ENCODE measurements at places on chromosomes 1 and 21.

DNA sequence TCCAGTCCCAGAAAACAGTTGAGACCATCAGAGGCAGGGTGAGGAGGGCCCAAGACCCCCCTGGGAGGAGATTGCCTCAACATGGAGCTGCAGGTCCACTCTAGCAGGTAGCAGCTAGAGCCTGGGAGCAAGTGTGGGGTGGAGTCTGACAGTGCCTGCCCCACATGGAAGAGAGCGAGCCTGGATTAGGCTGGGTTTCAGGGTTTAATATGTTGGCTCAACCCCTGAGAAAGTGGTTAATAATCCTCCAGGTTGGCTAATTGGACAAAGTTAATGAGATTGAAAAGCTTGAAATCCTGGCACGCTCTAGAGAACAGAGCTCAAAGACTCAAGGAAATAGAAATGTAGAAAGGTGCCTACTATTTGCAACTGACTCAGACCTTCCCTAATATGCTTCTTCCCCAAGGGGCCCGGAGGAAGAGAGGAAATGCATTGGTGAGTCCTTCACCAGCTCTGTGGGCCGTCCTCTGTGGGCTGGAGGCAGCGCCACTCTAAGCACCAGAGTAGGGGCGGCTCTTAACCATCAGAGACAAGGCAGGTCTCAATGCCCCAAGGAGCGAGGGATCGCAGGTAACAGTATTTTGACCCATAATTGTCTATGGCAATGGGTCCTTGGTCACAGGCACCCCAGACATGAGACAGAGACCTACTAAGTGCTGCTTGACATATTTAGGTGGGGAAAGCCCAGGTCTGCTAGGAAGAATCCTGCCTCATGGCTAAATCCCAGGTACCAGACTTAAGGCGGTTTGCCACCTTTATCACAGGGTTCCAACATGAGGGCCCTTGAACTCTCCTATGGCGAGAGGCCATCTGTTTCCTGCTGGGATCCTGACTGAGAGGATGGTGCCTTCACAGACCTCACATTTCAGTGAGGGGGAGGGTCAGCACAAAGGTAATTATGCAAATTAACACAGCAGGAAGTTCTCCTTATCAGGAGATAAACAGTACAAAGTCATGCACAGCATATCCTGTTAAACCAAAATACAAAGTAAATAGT is 33.8 kb downstream of the RSPH1 start:
- no peak for DNase-seq

DNA sequence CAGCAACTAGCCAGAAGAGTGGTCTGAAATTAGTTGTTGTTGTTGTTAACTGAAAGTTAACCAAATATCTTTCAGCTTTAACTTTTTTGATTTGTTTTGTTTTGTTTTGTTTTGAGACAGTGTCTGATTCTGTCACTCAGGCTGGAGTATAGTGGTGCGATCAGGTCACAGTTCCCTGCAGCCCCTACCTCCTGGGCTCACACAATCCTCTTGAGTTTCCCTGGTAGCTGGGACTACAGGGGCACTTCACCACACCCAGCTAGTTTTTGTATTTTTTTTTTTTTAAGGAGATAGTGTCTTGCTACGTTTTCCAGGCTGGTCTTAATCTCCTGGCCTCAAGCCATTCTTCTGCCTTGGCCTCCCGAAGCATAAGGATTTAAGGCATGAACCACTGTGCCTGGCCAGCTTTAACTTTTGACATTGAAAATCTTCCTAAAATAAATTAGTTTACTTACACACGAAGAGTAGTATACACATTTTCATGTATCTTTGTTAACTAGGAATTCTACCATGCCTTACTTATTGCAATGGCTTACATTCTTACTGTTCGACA is 45.0 kb downstream of the GNG12 start:
- no peak for DNase-seq

DNA sequence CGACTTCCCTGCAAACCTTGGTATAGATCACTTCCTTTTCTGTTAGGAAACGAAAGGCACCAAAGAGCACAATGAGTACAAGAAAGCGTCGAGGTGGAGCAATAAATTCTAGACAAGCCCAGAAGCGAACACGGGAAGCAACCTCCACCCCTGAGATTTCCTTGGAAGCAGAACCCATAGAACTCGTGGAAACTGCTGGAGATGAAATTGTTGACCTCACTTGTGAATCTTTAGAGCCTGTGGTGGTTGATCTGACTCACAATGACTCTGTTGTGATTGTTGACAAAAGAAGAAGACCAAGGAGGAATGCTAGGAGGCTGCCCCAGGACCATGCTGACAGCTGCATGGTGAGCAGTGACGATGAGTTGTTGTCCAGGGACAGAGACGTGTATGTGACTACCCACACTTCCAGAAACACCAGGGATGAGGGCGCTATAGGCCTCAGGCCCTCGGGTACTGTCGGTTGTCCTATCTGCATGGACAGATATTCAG is 18.5 kb downstream of the FAM89A start:
- DNase-seq: no peak

- no peak for DNase-seq
These were observed 69.4 kb upstream of the SOX13 start for GRCh38 chr1:204003536-204003935.

DNA sequence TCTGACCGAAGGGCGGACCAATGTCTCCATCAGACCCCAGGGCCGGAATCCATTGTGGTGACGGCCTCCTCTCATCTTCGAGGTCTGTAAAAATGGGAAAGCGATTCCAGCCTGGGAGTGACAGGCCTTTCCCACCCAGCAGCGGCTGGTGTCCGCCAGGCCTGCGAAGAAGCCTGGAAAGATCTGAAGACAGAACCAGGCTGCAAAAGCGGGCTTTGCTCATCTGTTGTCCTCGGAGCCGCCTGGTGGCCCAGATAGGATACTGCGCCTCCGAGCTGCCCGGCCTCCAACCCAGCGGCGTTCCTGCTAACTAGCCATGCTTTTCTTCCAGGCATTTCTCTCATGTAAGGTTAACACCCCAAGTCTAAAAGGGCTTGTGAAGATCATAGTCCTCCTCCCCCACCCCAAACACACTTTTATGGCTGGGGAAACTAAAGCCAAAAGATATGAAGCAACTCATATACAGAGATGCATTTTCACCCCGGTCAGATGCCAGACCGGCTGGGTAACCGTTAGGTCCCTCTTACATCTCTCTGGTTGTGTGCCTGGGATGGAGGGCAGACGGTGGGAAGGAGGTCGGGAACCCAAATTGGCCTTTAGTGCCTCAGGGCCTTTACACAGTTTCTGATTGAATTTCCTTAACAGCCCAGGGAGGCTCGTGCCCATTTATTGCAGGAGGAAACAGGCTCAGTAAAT is 1.9 kb upstream of the DHRS3 start:
- peak; percentile 88 for DNase-seq

- no peak for DNase-seq
These were observed 298.0 kb downstream of the KCTD3 start for GRCh38 chr1:215865060-215865459.

DNA sequence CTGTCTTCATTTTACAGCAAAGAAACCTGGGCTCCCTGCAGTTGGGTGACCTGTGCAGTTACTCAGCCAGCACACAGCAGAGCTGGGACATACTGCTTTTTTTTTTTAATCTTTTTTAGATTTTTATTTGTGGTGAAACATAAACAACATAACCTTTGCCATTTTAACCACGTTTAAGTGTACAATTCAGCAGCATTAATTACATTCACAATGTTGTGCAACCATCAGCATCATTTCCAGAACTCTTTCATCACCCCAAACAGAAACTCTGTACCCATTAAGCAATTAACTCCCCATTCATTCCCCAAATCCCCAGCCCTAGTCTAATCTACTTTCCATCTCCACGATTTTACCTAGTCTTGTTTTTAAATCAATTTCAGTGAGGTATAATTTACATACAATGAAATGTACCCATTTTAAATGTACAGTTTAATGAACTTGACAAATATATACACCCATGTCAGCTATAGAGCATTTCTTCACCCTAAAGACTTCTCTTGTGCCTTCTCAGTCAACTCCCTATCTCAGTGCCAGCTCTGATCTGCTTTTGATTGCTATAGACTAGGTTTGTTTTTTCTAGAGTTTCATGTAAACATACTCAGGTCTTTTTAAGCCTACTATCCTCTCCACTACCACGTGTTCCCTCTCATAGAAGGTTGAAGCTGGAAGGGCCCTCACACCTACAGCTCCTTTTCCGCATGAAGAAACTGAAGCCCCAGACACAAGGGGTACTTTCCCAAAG is 37.8 kb upstream of the C8B start:
- DNase-seq: no peak

DNA sequence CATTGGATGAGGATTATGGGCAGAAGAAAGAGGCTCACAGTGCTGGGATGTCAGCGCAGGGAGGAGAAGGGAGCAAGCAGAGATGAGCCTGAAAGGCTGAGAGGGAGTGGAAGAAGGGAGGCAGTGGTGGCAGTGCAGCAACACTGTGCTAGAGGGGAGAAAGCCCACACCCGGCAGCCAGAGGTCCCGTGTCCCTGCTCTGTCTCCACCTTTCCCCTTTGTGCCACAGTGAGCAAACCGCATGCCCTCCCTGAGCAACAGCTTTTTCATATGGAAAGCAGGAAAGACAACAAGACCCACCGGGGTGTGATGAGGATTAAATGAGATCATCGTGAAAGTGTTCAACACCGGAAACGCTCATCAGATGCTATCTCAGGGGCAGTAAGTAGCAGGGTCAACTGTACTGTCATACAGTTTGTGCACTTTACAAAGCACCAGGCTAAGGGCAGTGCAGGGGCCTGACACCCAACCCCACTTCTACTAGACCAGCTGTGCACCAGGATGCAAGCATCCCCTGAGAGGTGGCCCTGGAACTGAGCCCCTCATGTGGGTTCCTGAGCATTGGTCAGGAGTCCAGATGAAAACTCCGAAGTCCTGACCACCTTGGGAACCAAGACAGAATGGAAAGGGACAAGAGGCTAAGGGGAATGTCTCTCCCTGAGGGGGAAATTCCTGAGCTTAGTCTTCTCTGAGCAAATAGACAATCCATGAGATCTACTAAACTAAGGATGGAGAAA is 9.1 kb downstream of the NHLH1 start:
- peak; percentile 80 for DNase-seq

- peak; percentile 65 for DNase-seq
These were observed 76.6 kb downstream of the DMRTB1 start for GRCh38 chr1:53535846-53536245.

DNA sequence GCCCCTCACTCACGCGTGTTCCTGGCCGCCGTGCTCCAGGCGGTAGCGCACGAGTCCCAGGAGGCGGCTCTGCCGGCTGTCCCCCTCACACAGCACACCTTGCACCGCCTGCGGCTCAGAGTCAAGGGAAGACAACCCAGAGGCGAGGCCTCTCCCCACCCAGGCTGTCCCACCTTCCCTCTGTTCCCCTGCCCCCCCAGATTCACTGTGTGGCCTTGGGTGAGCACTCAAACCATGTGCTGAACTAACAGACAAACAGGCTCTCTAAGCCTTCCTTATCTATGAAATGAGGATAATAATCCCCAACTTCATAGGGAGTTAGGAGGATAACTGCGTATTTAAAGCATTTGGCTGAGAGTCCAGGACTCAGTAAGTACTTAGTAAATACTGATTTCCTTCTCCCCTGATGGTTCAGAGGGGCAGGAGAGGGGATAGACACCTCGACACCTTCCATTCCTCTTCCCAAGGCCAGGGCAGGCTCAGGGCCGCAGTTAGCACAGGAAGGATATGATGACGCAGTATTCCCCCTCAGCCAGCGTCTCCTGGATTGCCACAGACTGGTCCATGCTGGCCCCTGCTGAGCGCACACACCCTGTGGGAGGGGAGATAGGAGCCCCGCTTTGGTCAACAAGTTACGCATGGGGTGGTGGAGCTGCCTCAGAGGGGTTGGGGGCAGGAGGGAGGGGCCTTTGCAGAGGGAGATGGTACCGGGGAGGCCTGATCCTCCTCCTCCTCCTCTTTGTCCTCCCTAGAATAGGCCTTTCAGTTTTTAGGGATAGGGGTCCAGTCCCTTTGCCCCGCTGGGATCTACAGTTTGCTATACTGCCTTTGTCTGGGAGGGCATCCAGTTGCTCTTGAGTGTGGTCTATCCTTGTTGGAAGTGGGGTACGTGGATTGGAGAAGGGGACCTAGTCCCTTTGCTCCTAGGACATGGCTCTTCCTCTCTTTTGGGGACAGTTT is 830 bp downstream of the INPP5B start:
- no peak for DNase-seq

DNA sequence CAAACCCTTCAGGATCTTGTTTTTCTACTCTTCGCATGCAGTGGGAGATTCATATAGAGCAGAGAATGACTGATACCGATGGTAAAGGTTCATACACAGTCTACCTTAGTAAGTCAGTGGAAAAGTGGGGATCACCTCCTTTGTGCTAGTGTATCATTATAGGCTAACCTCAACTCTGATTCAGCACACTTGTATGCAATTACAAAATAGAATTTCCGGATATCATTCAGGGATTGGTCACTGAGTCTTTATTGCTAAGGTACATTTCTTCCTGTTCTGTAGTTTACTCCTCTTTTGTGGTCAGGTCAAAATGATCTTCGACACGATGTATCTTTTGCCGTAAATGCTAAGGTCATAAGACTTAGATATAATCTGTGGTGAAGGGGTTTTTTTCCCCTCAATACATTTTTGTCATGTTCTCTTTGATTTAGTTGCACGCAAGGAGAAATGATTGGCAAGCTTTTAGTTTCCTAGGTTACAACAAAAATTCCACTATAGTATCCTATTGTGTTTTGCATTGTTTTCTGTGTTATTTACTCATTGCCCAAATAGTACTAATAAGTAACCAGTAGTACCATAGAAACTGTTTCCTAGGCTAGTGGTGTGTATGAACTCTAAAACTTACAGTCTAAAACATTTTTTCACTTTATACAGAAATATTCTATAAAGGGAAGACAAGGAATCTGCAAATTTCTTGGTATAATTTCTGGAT is 35.7 kb upstream of the PLA2G4A start:
- no peak for DNase-seq

- peak; percentile 52 for DNase-seq
These were observed 36.5 kb upstream of the CD5L start for GRCh38 chr1:157878059-157878458.

GRCh38 chr1:202811296-202812175 is 782 bp downstream of the PCAT6 start:
- DNase-seq: peak; percentile 27

GRCh38 chr21:27700974-27701614 is 734.2 kb upstream of the ADAMTS5 start:
- DNase-seq: peak; percentile 83

- no peak for DNase-seq
These were observed 245.7 kb downstream of the TOMM20 start for GRCh38 chr1:234882898-234883297.

- DNase-seq: no peak
These were observed 334.6 kb downstream of the RGS7 start for GRCh38 chr1:241022366-241022765.

- no peak for DNase-seq
These were observed 66.6 kb upstream of the CACHD1 start for GRCh38 chr1:64403331-64403730.

DNA sequence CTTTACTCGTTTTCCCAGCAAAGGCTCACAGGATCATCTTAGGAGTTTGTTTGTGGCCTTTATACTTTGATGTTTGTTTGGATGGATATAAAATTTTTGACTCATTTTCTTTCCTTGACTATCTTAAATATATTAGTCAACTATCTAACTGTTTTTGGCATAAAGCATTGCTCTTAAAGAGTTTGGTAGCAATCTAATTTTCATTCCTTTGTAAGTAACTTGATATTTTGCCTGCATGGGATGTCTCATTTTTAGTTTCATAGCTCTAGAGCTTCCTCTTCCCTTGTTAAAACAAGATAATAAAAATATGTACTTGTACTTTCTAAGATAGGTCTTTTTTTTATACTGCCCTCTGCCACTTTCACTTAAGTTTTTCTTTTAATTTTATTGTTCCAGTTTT is 161.9 kb downstream of the MAGI3 start:
- no peak for DNase-seq

GRCh38 chr1:8421721-8422120 is 103.8 kb downstream of the SLC45A1 start:
- DNase-seq: no peak

- no peak for DNase-seq
These were observed 2.4 kb upstream of the CEP350 start for GRCh38 chr1:179952186-179952585.
